Stimulated activated CD4-positive, alpha-beta T cell treated with anti-CD3 and anti-CD28 coated beads, TNF-alpha, amount 100 ng/mL, for 48 hours (primary cell): ENCODE measurements at places on chromosomes 1 and 21.

DNA sequence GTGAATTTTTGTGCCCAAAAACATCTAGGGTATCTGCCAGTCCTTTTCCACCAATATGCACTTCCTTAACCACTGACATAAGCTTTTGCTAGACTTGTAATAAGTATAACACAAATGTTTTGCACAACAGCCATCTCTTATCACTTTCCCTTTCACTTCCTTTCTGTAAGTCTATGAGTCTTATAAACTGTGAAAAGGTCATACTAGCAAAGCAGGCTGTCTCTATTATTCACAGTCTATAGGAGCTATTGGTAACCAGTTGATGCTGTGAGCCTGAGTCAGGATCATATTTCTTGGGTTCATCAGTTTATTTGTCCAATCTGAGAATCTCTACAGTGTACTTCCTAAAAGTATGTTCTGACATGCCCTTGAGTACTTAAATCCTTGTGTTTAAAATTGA, 172.6 kb downstream of the CHRM3 start:
- no peak for DNase-seq

GRCh38 chr1:202133001-202133400, 10.3 kb downstream of the GPR37L1 start:
- DNase-seq, result no peak

GRCh38 chr1:43293896-43294760, 6.7 kb upstream of the TIE1 start:
- DNase-seq, result no peak

- no peak for DNase-seq
Observed at GRCh38 chr1:164891615-164892014, 332.6 kb downstream of the PBX1 start.
